IPS-NIHi11 (cell line): ENCODE measurements at places on chromosomes 3 and 15.

DNA sequence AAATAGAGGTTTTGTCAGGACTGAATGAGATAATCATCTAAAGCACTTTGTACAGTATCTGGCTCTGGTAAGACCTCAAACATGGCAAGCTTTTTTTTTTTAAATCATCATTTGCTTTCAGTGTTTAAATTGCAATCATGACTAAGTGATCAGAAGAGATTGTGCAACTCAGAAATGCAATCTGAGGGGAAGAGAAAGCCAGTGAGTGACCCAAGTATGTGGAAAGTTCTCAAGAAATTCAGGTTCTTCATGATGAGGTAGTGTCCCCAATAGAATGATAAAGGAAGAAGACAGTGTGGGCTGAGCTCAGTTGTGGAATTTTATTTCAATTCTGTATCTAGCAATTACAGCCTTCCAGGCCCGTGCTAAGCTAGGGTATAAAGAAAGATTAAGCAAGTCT, 132.2 kb upstream of the TBC1D5 start:
- no peak for DNase-seq

DNA sequence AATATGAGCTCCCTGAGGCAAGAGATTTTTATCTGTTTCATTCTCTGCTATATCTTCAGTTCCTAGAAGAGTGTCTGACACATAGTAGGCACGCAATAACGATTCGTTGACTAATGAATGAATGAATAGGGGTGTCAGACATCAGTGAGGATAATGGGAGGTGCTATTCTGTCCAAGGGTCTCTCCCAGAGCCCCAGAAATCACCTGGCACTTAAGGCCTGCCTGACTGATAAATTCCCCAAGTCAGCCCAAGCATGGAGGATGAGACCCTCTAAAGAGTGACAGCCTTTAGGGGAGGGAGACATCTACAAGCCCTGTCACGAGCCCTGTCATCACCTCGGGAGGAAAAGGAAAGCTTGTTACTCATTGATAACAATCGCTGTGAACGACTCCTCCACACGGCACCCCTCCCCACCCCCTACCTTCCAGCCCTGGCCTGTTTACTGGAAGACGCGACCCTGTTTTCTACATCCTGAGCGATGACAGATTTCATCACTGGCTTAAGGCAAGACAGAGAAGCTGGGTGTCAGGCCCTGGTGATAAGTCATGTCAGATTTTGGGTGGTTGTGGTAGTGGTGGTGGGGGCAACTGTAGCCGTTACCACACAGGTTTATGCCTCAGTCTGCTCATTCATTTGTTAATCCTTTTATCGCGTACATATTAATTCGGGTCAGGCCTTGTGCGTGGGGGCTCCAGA, 23.1 kb downstream of the BHLHE40 start:
- no peak for DNase-seq

DNA sequence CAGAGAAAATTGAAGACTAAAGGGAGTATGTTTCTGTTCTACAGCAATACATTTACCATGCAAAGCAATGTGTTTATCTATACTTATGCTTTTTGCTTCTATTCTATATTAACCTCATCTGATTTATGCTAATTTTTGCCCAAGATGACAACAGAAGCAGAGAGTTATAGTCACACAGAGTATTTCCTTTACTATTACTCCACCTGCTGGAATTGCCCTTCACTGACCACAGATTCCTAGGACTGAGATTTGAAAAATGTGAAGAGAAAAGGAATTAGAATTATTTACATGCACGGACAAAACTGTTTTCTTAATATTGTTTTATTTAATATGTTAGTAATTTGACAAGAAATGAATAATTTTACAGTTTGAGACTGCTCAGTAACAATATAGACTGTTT, 745.6 kb downstream of the VGLL3 start:
- peak; percentile 15 for DNase-seq

DNA sequence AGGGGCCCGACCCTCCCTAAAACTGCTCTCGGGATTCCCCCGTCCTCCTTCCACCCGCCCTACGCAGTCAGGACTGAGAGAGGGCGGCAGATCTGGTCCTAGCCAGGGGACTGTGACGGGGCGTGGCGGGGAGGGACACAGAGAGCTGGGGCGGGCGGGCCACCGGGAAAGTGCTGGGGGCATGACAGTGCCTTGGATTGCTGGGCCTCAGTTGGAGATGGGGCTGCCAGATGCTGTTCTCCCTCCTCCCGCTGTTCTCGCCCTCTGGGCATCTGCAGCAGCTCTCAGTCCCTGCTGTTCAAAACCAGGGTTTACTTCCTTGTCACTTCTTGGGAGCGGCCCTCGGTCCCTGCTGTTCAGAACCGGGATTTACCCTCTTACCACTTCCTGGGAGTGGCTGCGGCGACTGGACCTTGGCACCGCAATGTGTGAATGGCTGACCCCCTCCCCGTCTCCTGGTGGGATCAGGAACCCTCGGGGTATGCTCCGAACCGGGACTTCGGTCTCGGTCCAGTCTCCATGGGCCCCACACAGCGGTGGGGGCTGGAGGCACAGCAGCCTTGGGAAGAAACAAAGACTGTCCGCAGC, 1.8 kb upstream of the RPP25 start:
- peak; percentile 60 for DNase-seq

DNA sequence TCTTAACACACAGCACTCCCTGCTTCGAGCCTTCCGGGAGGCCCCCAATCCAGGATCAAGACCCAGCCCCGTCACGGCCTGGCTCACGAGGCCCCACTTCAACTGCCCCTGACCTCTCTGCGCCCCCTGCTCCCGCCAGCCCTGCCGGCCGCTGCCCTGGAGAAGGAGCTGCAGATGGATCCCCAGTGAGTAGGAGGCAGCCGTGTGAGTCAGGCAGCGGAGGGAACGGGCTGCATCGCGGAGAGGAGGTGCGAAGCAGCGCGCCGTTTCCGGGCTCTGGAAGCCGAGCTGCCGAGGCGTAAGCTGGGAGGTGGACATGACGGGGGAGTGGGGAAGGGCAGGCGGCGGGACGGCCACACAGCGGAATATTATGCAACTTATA, 133.4 kb downstream of the TPRA1 start:
- peak; percentile 60 for DNase-seq

- DNase-seq, result no peak
Measured at GRCh38 chr15:92637626-92638025, 17.9 kb downstream of the FAM174B start.

GRCh38 chr15:87609474-87609873, 647.1 kb downstream of the NTRK3 start:
- no peak for DNase-seq

GRCh38 chr15:96992817-96993216, 662.3 kb downstream of the NR2F2 start:
- no peak for DNase-seq
